ENCODE measurements at places on chromosomes 7 and 10. TPM values are rescaled to one million over a fixed set of nuclear protein-coding genes. Genes with fewer than 3 reads are reported as not detected.
A peak's percentile ranks its signal among the peaks of the same experiment; 100 is the strongest.

MYOF gene
- total RNA-seq: 1.6 TPM

TDRD1 gene
- not detected for total RNA-seq

SMKR1 gene
- 0.53 TPM for total RNA-seq

GRCh38 chr10:61065051-61065450, 121.1 kb upstream of the RHOBTB1 start:
- DNase-seq: no peak

GRCh38 chr10:93152136-93152535, 78.4 kb downstream of the CYP26A1 start:
- DNase-seq: no peak

DNA sequence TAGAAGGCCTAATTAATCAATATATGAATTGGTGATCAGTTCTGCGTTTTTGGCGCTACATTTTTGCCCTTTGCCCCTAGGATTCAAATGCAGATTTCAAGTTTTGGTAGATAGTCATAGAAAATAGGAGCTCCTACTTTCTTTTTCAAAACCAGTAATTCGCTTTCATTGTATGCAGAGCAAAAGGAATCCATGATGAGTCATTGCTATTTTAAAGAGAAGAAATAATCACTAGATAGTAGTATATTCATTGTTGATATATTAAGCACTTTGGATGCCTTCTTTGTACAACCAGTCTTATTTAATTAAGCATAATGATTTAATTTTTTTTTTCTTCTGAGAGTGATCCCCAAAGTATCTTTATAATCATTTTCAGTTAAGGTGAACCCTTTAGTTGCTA, 50.3 kb downstream of the CSTF2T start:
- DNase-seq: no peak

DNA sequence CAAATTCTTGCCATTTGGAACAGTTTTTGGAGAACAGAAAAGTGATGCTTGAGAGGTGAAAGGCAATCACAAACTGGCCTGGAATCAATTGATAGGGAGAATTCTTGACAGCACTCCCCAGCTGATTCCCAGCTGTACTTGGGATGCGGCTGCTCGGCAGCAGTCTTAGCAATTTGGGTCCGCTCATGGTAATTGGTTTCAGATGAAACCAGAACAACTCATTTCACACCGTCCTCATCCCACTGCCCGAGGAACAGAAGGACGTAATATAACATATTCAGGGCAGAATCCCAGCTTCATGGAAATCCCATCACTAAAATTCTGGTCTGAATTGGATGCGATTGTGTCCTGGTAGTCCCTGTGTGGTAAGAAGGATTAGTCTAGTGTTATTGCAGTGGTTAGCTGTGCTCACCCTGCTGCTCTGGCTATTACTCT, 223.3 kb upstream of the FERD3L start:
- no peak for DNase-seq

DNA sequence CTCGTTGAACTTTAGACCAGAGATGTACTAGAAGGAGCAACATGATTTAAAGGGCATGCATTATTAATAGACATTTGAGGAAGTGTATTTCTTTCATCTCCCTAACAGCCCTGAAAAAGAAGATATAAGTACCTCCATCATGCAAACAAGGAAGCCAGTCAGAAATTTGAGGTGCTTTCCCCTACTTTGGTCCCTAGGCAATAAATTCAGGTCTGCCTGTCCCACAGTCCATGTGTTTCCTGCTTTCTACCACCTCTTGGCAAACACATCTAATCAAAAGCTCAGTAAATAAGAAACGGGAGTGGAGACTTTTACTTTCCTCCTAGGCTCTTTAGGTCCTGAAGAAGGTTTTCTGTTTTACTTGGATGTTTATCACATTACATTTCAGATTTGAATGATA, 5.2 kb upstream of the SEMA3C start:
- no peak for DNase-seq

DNA sequence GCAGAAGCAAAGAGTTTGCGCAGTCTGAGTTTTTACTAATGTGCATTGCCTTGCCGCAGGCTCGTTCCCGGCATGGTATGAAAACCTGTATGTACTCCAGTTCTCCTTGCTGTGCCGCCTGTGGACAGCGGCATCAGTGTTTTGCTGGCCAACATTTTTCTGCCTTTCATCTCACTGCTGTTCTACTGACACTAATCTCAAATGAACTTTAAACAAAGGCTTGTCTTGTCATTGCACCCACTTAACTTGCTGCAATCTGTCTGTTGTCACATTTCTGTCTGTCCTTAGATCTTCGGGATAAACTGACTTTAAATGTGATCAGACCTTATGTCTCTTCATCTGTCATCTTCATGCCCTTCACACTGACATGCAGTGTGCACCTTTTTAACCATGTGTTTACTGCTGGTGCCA, 71.7 kb upstream of the ZNRF2 start:
- no peak for DNase-seq

DNA sequence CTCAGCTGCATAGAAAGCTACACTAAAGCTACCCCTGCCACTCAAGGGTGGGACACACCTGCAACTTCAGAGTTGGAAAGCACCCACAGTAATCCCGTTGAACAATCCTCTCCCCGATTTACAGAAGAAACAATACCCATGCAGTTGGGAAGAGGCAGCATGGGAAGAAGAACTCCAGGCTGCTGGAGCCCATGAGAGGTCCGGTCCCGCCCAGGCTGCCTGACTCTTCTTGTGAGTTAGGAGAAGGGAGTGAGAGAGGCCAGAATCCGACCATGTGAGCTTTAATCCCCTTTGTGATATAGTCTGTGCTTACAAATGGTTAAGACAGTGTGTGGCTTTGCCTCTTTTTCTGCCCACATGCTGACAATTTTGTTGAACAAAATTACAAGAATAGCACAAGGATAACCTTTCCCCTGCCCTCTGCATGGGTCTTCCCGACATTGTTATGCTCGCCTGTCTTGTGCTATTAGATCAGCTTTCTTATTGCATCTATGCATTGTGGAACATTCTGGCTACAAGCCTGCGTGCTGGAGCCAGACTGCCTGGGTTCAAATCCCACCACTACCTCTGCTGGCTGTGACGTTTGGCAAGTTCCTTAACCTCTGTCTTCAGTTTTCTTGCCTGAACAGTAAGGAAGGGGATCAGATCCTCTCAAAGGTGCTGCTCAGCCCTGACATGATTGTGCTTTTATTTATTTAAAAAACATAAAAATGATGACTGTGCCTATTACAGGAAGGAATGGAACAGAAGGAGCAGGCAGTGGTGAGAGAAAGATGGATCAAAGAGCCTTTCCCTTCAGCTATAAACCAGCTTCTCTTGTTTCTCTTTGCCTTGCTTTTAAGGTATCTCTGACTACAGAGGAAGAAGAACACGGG, 56.0 kb downstream of the BPGM start:
- no peak for DNase-seq

DNA sequence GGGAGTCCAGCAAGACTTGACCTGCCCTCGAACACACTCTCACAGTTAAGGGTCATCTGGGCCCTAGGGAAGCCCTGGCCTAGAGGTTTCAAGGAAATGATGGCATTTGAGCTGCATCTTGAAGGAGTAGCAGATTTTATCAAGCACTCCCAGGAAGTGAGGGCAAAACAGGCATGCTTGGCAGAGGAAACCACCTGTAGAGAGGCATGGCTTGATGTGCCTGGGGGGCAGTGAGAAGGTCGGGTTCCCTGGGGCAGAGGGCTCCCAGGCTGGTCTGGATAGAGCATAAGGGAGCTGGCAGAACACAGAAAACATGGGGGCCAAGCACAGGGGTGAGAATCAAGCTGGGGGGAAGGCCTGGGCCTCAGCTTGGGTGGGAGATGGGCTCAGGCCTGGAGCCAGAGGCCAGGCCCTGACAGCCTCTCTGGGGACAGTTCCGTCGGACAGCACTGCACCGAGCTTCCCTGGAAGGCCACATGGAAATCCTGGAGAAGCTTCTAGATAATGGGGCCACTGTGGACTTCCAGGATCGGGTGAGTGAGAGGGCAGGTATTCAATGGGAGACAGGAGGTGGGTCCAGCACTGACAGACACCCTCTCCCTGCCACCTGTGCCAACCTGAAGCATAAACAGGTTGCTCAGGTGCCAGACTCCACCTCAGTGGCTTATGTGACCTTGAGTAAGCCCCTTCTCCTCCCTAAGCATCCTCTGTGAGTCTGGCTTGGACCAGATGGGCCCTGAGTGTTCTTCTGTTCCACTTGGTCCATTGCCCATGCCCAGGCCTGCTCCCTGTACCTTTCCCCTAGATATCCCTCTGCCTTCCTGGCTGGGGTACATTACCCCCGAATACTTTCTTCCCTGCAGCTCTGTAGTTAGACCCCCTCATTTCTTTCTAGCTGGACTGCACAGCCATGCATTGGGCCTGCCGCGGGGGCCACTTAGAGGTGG, 3.5 kb upstream of the HOGA1 start:
- no peak for DNase-seq

GRCh38 chr7:142422621-142423020, 164.8 kb upstream of the PRSS58 start:
- peak; percentile 22 for DNase-seq
